ENCODE measurements at places on chromosomes 4 and X. TPM values are rescaled to one million over a fixed set of nuclear protein-coding genes. Genes with fewer than 3 reads are reported as not detected.

The DRP2 gene
- total RNA-seq, result 0.59 TPM

The FMR1NB gene
- total RNA-seq, result not detected

The CCNB3 gene
- 0.29 TPM for total RNA-seq

The LGI2 gene
- under 0.01 TPM for total RNA-seq

The UGT8 gene
- total RNA-seq, result not detected

The TRIM60 gene
- not detected for total RNA-seq

The CD40LG gene
- total RNA-seq, result not detected

The ASB5 gene
- total RNA-seq, result 0.29 TPM

All from osteoblast (primary cell).